ENCODE measurements at places on chromosomes 3 and 15.

DNA sequence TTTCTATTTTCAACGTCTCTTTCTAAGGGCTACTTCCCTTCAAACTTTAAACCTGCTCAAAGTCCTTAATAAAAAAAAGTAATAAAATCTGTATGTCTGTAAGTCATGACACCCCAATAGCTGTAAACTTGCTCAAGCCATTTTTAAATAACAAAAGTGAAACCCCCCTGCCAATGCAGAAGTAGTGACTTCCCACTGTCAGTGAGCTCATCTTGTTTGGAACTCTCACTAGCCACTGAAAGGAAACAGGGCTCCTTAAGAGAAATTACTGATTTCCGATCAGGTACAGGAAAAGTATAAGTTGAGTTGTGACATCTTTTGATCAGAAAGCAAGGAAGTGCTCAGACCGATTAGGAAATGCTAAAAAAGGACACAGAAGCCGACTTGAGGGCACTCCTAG is 27.6 kb upstream of the GPR171 start:
- peak overlapping the region; percentile 31 for H3K27ac ChIP-seq
- peak overlapping the region; percentile 8 for H3K4me3 ChIP-seq
- DNase-seq = no peak
- no peaks in the 10 kb centered on the region for H3K36me3 ChIP-seq
- H3K4me1 ChIP-seq = peaks cover 31% of the 10 kb centered on the region

DNA sequence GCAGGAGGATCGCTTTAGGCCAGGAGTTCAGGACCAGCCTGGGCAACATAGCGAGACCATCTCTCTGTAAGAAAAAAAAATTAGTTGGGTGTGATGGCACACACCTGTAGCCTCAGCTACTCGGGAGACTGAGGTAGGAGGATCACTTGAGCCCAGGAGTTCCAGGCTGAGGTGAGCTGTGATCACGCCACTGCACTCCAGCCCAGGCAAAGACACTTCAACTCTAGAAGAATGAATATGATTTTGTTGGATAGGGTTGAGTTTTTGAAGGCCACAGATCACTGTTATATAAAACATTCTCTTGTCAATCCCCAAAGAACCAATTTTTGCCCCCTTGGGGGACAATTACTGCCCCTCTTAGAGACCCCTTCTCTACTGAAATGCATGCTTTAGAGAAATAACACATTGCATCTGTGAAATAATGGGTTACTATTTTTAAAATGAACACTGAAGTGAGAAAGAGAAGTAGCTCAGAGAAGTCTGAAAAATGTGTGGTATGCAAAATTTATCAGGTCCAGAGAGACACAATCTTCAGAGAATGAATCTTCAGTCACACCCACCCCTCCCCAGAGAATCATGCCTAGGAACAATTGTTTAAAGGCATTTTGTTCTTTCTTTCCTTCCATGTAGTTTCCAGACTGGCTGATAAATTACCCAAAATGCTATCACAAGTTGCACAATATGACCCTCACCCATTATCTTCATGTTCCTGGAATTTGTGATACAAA is 42.7 kb downstream of the METTL6 start:
- no peaks in the 10 kb centered on the region for H3K36me3 ChIP-seq
- no peak for DNase-seq
- H3K4me3 ChIP-seq = no peak overlapping the region
- H3K4me1 ChIP-seq = peaks cover 68% of the 10 kb centered on the region
- no peaks in the 10 kb centered on the region for H3K27me3 ChIP-seq

GRCh38 chr15:29159771-29160455 is 109.7 kb downstream of the NSMCE3 start:
- H3K4me3 ChIP-seq = no peak overlapping the region
- no peaks in the 10 kb centered on the region for H3K27me3 ChIP-seq
- H3K27ac ChIP-seq = no peak overlapping the region
- H3K36me3 ChIP-seq = no peaks in the 10 kb centered on the region

DNA sequence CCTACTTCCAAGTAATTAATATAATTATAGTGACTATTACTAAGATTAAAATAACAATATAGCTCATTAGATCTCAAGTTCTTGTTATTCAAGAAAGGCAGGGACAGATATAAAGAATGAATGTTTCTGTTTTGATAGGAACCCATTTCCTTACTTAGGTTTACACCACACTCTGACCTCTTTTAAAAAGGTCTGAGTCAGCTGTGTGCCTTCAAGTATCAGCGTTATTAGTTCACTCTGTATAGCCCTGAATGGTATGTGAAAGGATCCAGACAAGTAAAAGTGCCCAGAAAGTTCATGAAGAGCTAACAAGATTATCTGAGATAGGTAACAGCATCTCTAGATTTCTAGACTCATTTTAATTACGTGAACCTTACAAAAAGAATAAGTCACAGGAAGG is 28.9 kb downstream of the PDCD10 start:
- H3K4me3 ChIP-seq = no peak overlapping the region
- DNase-seq = no peak
- no peak overlapping the region for H3K27ac ChIP-seq
- no peaks in the 10 kb centered on the region for H3K4me1 ChIP-seq
- peaks cover 25% of the 10 kb centered on the region for H3K36me3 ChIP-seq

DNA sequence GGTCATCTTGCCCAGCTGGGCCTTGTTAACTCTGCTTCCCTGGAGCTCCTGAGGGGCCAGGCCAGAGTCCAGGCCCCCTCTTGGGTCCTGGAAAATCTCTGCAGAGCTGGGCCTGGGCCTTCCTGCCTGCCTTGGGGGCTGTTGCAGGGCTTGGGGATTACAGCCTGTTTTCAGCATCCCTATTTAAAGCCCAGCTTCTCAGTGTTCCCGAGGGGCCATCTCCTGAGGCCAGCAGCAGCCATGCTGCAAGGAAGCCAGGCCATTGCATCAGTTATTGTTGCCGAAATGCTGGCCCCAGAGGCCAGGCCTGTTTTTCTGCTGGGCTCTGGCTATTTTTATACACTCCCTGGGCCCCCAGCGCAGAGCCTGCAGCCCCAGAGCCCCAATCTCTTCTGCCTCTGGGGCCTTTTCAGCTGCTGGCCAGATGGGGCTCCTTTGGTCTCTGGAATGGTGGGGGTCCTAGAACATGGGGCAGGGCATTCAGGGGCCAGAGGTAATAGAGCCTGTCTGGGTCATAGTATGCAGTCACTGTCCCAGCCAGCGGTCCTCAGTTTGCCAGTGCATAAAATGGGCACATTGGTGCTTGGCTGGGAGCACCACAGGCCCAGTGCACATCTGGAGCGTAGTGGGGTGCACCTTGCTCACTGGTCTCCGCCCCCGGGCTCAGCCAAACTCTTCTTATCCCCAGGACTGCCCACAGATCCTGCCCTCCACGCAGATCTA is 28.5 kb downstream of the PLXNA1 start:
- no peak overlapping the region for H3K4me3 ChIP-seq
- H3K27me3 ChIP-seq = no peaks in the 10 kb centered on the region
- no peaks in the 10 kb centered on the region for H3K4me1 ChIP-seq
- no peak for DNase-seq

All from spleen (tissue), 13 donors.